ENCODE measurements at places on chromosomes 16 and 17.

DNA sequence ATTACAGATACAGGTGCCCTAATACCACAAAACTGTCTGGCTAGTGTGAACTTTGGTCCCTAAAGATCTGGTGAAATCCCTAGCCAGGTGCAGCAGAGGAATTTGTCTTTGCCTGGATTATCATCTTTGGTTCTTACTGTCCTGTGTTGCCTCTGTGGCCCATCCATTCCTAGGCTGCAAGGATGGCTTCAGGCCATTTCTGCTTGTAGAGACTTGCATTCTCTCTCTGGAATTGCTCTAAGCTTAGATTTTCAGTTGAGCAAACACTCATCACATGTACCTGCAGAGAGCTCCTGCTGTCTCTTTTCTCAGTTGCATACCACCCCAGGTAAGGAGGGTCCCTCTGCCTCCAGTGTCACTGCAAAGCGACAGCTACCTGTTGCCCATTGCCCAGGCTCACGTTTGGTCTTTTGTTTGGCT lies 114.9 kb downstream of the PRKCA start:
- DNase-seq, result no peak

DNA sequence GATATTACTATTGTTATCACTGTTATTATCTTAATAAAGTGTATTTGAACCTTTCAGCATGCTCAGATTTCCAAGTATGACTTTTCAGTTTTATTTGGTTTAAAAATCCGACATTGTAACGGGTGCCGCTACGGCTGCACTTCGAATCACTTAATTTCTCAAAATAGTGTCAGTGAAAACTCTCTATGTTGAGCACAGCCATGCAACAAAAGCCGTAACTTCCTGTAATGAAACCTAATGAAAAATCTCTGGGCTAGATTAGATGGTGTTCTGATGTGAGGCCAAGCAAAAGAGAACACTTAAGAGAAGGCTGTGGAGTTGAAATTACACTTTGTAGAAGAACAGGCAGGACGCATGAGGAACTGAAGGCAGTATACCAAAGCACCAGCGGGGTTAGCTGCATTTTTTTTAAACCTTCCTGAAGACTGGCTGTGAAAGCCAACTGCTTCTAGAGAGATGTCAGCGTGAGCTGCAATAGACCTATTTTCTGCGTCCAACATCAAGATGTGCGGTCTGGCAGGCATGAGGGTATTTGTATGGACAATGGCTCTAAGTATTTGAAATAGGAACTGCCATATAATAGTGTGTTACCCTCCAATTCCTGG lies 1545.0 kb upstream of the GOT2 start:
- no peak for DNase-seq

DNA sequence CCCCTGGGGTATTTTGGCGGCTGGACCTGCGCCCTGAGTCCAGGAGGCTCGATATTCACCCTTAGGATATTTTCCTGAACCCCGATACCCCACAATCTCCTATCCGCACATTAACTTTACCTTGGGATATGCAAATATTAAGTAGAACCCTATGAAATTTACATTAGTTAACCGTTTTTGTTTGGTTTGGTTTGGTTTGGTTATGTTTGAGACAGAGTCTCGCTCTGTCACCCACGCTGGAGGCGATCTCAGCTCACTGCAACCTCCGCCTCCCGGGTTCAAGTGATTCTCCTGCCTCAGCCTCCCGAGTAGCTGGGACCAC lies 9.3 kb upstream of the NAGS start:
- DNase-seq, result no peak

GRCh38 chr17:44797802-44798201 lies 32.3 kb downstream of the GJC1 start:
- no peak for DNase-seq

DNA sequence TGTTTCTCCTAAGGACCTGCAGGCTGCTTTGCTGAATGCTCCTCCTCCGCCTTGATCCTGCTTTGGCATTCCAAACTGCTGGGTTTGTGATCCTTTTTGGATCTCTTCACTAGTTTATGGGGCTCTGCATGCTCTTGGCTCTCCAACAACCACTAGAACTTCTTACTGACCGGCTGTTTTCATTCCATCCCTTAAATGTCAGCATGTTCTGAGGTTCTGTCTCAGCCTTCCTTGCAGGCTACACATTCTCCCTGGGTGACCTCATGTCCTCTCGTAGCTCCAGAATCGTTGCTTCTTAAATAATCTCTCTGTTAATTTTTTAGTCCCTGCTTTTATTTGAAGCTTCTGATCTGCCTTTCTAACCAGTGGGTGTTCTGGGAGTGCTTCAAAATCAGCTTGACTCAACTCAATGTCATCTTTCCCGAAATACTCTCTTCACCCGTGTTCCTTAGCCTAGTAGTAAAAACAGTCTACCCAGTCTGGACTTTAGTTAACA lies 119.0 kb upstream of the HS3ST2 start:
- no peak for DNase-seq

GRCh38 chr17:76537288-76537577 lies 276 bp downstream of the CYGB start:
- no peak for DNase-seq

- DNase-seq, result no peak
Measured at GRCh38 chr16:51317575-51317974, 166.5 kb upstream of the SALL1 start.

DNA sequence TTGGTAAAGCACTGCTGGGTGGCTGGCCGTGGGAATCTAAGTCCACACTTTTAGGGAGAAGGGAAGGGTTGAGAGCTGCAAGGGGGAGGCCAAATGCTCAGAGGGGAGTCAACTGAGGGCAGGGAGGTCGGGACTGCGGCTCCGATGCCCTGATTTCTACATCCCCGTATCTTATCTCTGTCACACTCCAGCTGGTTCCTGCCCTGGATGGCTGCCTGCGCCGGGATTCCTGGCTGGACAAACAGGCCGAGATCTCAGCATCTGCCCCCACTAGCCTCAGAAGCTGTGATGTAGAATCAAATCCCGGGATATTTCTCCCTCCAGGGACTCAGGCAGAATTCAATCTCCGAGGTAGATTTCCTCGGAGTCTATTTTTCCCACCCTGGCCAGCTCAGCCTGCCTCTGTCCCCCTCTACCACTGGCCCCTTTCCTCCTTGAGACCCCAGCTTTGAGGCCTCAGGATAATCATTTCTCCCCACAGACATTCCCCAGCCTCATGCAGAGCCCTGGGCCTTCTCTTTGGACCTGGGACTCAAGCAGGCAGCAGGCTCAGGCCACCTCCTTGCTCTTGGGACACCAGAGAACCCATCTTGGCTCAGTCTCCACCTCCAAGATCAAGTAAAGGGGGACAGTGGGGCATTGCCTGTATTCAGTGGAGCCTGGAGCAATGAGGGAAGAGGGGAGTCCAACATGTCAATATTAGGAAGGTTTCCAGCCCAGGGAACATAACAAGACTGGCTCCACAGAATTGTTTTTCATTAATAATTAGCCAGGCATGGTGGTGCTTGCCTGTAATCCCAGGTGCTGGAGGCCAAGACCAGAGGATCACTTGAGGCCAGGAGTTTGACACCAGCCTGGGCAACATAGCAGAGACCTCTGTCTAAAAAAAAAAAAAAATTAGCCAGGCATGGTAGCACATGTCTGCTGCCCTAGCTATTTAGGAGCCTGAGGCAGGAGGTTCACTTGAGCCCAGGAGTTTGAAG lies 1.8 kb downstream of the SHBG start:
- DNase-seq, result no peak

GRCh38 chr16:23072769-23073549 lies 76.3 kb downstream of the USP31 start:
- no peak for DNase-seq

- DNase-seq, result no peak
Measured at GRCh38 chr17:21066394-21066793, 23.6 kb upstream of the USP22 start.

GRCh38 chr16:90048347-90048722 lies 28.8 kb downstream of the PRDM7 start:
- DNase-seq, result peak; percentile 8

- DNase-seq, result no peak
Measured at GRCh38 chr17:17556671-17557070, 34.8 kb downstream of the PEMT start.

- peak; percentile 74 for DNase-seq
Measured at GRCh38 chr16:81730090-81731051, 48.7 kb upstream of the PLCG2 start.
